ENCODE measurements at places on chromosomes 13 and 19.

GRCh38 chr19:10618846-10619245, 6.5 kb upstream of the SLC44A2 start:
- no peak for DNase-seq

GRCh38 chr19:21566073-21566472, 60.7 kb downstream of the ZNF429 start:
- no peak for DNase-seq

GRCh38 chr13:104823071-104823470, 1712.4 kb downstream of the EFNB2 start:
- no peak for DNase-seq

DNA sequence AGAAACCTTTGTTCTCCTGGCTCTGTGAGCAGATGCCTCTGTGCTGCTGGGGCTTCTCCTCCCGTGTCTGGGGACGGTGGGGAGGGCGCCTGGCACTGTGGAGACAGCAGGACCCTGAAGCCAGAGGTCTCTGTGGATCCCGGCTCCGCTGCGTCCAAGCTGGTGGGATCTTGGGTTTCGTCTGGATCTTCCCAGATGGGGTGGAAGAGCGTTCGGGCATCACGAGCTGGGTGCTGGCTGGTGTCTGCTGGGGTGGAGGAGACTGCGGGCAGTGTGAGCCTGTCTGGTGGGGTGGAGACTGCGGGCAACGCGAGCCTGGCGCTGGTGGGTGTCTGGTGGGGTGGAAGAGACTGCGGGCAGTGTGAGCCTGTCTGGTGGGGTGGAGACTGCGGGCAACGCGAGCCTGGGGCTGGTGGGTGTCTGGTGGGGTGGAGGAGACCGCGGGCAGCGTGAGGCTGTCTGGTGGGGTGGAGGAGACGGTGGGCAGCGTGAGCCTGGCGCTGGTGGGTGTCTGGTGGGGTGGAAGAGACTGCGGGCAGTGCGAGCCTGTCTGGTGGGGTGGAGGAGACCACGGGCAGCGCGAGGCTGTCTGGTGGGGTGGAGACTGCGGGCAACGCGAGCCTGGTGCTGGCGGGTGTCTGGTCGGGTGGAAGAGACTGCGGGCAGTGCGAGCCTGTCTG, 5.6 kb downstream of the TEX29 start:
- no peak for DNase-seq

DNA sequence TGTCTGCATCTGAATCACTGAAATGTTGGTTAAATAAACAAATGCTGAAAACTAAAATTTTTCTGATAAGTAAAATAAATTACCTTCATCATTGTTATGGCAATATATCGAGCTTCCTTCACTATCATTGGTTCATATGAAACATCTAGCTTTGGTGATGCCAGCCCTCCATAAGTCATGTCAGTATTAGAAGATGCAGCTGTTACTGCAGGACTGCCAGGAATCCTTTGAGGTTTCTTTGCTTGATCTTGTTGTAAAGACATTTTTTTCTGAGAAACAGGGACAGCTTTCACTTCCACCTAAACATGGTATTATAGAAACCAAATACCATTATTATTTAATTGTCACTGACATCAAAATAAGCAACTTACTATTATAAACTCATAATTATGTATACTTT, 123.7 kb upstream of the FBXL3 start:
- DNase-seq: no peak

DNA sequence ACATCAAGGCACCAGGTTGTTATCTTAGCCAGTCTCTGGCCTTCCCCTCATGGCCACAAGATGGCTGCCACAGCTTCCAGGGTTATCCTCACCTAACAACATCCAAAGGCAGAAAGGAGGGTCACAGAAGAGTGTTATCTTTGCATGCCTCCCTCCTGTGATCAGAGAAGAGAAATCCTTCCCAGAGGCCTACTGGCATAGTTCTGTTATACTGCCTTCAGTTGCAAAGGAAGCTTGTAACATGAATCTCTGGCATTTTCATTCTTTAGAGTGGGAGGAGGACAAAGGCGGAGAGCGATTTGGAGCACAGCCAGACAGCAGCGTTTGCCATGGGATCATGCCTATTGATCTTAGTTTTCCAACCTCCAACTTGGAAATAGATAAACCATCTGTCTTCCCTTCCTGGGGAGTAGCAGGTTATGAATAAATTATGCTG, 135.7 kb downstream of the DNAJC15 start:
- peak; percentile 13 for DNase-seq

DNA sequence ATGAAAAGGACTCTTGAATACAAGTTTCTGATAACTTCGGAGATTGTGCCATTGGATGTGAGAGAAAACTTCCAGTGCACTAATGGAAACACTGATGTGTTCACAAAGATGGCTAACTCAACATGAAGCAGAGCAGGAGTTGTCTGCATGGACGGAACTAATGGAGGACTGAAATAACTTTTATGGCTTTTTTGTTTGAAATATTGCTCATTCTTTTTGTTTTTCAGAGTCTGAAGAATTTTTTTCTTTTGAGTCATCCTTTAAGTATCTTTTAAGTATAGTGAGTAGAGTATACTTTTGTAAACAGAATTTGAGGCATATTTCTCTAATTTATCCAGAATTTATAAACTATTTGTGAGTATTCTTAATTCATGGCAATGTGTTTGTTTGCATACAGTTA, 25.7 kb downstream of the CRYL1 start:
- no peak for DNase-seq

GRCh38 chr19:7729211-7729610, 2.7 kb downstream of the CLEC4G start:
- DNase-seq: no peak

Measured in activated CD4-positive, alpha-beta T cell treated with anti-CD3 and anti-CD28 coated beads, Interleukin-2, amount 10 ng/mL, durations not matched to agents 24 days and 14 days (primary cell).